ENCODE measurements at places on chromosomes 2 and 18.

GRCh38 chr2:229434187-229434586 lies 163.1 kb upstream of the PID1 start:
- DNase-seq = no peak

GRCh38 chr2:209276000-209276399 lies 147.8 kb upstream of the MAP2 start:
- DNase-seq = no peak

DNA sequence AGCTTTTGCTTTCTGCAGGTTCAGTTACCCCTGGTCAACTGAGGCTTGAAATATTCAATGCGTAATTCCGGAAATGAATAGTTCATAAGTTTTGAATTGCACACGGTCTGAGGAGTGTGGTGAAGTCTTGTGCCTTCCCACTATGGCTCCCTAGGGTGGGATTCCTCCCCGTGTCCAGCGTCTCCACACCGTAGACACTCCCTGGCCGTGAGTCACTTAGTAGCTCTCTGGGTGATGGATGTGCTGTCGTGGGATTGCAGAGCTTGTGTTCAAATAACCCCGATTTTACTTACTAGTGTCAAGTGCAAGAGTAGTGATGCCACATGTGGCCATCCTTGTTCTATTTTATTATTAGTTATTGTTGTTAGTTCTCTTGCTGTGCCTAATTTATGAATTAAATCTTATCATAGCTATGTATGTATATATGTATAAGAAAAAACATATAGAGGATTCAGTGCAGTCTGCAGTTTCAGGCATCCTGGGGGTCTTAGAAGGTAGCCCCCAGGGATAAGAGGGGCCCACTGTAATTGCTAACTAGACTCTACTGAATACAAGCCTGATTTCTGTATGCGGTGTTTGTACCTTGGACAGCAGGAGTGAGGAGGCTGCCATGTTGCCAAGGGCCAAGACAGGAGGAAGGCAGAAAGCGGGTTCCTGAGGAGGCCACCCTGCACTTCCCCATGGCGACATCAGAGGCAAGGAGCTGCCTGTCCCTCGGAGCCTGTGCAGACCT lies 47.7 kb upstream of the PDIA6 start:
- DNase-seq = no peak

- DNase-seq = no peak
These were observed 171.1 kb upstream of the UNC80 start for GRCh38 chr2:209600341-209601171.

DNA sequence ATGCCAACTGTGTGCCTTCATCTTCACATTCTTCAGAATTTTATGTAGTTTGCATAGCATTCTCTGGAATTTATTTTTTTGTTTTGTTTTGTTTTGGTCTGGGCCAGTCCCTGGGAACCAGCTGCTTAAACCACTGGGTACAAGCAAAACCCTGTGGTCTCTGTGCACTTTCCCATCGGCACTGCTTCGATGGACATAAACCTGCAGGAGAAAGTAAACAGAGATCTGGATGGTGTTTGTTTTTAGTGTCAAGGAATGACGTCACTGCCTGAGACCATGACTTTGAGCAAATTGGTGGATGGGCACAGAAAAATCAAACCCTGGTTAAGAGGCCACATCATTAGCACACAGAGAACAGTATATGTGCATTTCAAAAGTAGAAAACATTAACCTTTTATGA lies 64.7 kb upstream of the RASGRP3 start:
- no peak for DNase-seq

DNA sequence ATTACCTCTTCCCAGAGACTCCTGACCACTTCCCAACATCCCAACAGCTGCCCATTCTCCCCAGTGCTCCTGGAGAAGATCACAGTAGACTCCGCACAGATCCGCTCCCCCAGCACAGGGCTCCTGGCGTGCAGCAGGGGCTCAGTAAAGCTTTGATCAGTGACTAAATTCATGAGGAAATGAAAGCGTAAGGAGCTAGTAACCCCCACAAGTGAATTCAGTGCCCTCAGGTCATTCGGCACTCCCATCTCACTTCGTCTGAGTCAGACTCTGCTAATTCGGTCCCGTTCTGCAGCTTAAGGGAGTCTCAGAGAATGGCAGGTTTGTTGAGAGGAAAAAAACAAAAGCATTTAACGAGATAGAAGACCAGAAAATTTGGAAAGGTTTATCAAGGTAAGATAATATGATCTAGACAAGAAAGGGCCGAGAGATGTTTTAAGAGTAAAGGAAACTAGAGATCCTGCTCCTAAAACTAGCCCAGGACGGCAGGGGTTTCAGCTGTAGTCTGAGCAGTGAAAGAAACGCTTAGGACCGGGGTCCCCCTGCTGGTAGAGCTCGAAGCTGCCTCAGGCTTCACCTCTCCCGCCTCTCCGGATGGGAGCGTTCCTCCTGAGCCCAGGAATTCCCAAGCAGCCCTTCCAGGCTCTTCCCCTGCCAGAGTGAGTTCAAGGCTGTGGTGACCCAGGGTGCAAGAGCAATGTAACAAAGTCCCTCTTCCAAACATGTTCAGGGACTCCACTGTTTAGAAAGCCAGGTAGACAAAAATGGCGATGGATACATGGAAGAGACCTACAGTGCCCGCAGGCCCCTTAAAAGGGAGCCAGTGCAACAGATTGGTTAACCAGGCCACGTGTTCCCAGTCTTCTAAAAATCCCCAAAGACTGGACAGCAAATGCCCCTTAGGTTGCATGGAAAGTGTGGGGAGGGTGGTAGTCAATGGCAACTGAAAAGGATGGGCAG lies 127.3 kb downstream of the DNER start:
- DNase-seq = peak; percentile 73

- DNase-seq = no peak
These were observed 16.7 kb downstream of the HOXD1 start for GRCh38 chr2:176205126-176205525.

- no peak for DNase-seq
These were observed 63.8 kb upstream of the DARS1 start for GRCh38 chr2:136049011-136049742.

- DNase-seq = no peak
These were observed 149.0 kb downstream of the ADCYAP1 start for GRCh38 chr18:1053331-1054315.

GRCh38 chr2:227511239-227511930 lies 39.4 kb downstream of the AGFG1 start:
- DNase-seq = no peak

- no peak for DNase-seq
These were observed 195.1 kb downstream of the EXOC6B start for GRCh38 chr2:72630767-72631166.

- DNase-seq = no peak
These were observed 54.9 kb upstream of the BZW1 start for GRCh38 chr2:200756618-200757321.

- peak; percentile 9 for DNase-seq
These were observed 105.2 kb upstream of the OTOS start for GRCh38 chr2:240245706-240246105.

GRCh38 chr18:65206551-65207260 lies 544.1 kb upstream of the CDH7 start:
- DNase-seq = no peak

DNA sequence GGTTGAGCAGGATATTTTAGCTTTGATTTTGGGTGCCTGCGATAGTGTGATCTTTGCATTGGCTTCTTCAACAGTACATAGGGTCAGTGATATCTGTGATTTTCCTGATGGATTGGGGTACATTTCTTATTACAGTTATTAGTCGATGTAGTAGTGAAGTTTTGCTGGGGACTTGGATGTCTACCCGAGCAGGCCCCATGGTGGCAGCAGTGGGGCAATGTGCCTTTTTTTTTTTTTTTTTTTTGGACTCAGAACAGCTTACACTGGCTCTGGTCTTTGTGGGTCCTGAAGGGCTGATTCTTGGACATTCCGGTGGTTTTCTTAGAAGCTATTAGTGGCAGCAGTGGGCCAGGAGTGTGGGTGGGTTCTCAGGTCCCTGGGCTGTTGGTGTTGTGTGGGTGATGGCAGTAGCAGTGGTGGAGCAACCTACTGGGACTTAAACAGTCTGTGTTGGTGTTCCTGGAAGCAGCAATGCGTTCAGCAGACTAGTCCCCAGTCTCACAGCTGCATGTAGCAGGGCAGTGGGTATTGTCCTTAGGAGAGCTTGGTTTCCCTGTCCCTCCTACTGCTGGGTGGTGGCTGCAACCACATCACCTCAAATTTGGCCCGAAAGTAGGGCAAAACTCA lies 53.7 kb upstream of the SLC4A10 start:
- no peak for DNase-seq

- no peak for DNase-seq
These were observed 809.2 kb downstream of the ERBB4 start for GRCh38 chr2:211729433-211729832.

- DNase-seq = peak; percentile 81
These were observed 116.0 kb downstream of the COPS8 start for GRCh38 chr2:237201461-237202287.

DNA sequence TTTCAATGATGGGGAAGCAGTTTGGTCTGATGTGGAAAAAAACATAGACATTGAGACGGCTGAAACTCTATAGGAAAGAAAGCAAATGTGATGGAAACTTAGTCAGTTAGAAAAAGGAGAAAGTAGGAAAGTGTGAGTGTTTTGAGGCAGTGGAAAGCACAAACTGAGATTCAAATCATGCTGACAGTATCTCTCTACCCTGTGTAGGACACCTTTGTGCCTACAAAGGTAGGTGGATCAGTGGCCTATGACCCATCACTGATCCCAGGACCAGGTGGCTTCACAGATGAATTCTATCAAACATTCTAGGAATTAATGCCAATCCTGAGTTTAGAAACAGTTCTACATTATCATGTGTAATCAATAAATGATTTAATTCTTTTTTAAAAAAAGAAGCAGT lies 57.1 kb downstream of the CD226 start:
- no peak for DNase-seq

DNA sequence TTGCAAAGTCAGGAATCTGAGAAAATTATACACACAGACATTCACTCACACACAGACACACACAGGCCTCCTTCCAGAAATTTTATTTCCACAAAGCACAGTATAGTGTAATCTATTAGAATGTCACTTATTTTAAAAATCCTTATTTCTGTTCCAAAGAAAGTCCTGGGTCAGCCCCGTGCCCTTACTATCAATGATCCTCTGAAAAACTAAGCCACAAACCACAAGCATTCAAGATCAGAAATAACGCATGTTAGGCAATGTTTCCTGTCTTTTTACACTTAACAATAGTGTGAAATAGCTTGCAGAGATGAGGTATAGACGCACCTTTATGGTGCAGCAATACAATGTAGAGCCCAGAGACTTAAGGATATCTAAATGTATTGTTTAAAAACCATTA lies 25.8 kb downstream of the TBC1D8 start:
- DNase-seq = no peak

- DNase-seq = no peak
These were observed 132.8 kb upstream of the SATB2 start for GRCh38 chr2:199590321-199591203.

- no peak for DNase-seq
These were observed 168.1 kb upstream of the SMAD2 start for GRCh38 chr18:48098538-48098937.

GRCh38 chr2:36329746-36330472 lies 25.7 kb upstream of the CRIM1 start:
- DNase-seq = peak; percentile 21

- no peak for DNase-seq
These were observed 58.3 kb downstream of the CTIF start for GRCh38 chr18:48597110-48597509.

- no peak for DNase-seq
These were observed 4.9 kb upstream of the DRC1 start for GRCh38 chr2:26396734-26397298.

GRCh38 chr2:45816272-45816671 lies 164.8 kb downstream of the PRKCE start:
- DNase-seq = peak; percentile 51

- DNase-seq = no peak
These were observed 404.7 kb upstream of the FAM98A start for GRCh38 chr2:34003795-34004194.

DNA sequence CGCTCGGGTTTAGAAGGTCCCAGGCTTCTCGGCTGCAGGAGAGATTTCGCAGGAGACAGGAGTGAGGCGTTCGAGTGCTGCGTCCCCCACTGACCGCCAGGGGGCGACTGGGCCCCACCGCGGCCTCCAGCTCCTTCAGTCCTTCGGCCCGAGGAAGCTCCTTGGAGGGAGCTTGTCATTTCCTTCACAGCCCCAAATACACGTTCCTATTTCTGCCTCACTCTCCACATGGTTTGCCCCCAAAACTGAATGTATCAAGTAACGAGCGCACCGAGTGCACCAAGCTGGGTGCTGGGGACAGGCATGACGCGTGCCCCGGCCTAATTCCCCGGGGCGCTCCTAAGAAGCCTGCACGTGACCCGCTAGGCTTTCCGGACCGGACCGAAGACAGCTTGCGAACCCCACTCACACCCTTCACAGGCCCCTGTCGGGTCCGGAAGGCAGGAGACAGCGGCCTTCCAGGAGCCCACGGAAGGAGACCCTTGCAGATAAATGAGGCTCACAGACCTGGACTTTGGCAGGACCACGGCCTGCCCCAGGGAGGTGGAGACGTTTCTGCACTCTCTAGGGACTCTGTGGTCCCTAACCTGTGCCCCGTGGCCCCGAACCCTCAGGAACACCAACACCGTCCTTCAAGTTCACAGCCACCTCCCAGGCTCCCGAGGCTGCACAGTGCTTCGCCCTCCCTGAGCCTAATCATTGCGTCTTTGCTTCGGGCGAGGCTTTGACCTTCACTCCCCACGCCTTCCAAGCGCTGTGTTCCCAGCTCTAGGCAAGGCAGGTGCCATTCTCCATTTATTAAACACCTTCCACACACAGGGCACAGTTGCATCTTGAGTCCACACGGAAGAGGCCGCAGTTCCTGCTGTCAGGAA lies 13.0 kb upstream of the FAHD2A start:
- peak; percentile 51 for DNase-seq

DNA sequence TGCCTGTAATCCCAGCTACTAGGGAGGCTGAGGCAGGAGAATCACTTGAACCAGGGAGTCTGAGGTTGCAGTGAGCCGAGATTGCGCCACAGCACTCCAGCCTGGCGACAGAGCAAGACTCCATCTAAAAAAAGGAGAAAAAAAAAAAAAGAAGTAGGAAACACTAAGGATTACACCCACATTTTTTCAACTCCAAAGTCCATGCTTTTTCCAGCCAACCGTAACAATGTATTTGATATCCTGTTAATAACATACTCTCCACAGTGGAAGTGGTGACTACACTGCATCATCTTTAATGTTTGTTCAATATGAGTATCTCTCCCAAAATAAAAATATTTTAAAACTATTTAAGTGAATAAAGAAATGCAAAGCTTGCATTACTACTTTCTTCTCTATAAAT lies 481.6 kb upstream of the ACVR2A start:
- no peak for DNase-seq

Measured in fibroblast of the conjunctiva (primary cell).